Dermis microvascular lymphatic vessel endothelial cell (primary cell): ENCODE measurements at places on chromosomes 2 and 18.

DNA sequence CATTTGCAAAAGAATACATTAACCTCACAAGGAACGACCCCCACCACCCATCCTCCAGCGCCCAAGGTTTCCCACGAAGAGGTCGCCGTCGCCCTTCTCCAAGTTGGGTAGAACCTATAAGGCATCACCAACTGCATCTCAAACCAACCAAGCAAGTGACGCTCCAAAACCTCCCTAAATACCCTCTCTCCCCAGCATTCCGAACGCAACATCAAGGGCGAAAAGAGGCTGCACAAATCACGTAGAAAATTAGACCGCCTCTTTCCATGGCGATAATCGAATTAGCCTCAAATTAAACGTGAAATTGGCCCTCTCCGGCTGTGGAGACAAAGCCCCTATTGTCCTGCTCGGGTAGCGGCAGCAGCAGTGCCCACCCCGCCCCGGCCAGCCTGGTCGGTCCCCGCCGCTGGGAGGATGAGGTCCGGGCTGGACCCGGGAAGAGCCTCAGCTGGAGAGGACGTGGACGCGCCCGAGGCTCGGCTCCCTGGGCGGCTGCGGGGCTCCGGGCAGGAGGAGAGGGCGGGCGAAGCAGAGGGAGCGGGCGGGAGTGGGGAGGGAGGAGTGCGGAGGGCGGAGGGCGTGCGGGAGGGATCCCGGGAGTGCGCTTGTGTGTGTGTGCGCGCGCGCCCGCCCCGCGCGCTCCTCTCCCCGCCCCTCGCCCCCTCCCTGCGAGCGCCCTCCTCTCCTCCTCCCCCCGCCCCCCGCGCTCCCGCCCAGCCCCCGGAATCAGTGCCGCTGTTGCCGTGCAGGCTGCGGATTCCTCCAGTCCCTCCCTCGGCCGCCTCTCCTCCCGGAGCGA lies at the start of gene SPTBN1:
Gene SPTBN1 (plus strand): TSS at position 765 of the 799 bp plus-strand sequence. CDS start 70,092 bp downstream, outside the sequence.
- DNase-seq: peak; percentile 85

DNA sequence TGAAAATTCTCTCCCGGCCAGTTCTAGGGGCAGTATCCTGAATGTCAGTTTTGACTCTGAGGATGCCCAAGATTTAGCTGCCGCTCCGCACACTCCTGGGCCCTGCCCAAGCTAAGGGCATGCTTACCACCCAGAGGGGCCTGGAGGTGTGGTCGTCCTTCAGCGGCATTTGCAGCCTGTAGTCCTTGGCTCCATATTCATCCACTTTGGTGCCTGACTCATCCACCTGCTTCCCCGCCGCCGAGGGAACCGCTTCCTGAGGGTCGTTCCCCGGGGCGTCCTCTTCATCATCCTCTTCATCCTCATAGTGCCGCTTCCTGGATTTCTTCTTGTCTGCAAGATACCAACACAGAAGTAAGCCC lies 577 bp downstream of the ERCC3 start:
- DNase-seq: no peak

DNA sequence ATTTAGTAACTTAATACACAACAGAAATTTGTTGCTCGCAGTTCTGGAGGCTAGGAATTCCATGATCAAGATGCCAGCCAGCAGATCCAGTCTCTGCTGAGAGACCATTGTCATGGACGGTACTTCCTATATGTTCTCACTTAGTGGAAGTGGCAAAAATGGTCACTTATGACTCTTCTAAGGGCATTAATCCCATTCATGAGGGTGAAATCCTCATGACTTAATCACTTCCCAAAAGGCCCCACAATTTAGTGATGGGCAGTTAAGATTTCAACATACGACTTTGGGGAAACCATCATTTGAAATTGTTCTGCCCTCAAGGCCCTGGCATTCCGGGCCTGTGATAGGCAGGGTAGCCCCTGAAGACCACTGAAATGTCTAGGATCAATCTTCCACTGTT lies 23.0 kb downstream of the BZW1 start:
- DNase-seq: no peak

DNA sequence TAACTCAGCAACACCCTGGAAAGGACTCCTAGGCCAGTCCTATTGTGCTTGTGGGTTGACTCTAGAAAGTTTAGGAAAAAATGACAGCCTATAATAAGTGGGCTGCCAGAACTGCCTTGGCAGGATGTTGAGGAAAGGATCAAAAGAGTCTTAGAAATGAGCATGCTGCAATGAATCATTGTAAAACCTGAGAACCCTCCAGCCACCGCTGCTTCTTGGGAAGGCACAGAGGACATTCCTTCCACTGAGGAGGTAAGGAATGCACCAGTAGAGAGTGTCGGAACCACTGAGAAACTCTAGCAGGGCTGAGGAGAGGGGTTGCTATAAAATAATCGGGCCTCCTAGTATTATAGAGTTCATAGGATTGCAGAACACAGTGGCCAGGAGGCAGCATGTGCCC lies 146.7 kb upstream of the SMIM21 start:
- DNase-seq: no peak

GRCh38 chr18:49563130-49563540 lies 1.3 kb downstream of the LIPG start:
- no peak for DNase-seq

GRCh38 chr2:163155279-163155883 lies 316.8 kb upstream of the KCNH7 start:
- DNase-seq: peak; percentile 33

GRCh38 chr18:48216639-48217257 lies 192.4 kb downstream of the ZBTB7C start:
- no peak for DNase-seq

DNA sequence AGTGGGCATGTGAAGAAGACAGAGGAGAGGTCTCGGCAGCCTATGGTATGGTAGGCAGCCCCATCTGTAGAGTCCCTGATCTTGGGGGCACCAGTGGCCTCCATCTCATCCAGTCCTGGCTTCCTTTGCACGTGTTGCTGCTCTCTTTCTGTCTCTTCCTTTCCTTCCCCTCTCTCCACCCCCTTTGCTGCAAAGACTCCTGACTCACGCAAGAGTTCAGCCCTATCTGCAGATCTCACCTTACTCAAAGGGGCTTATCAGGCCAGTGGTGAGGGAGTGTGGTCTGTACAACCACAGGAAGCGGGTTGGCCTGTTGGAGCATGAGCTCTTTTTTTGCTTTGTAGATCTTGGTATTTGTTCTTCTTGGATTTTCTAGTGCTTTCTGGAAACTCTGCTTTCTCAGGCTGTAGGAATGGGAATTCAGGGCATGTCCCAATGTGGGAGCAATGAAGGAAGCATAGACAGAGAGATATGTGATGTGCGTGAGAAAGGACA lies 14.6 kb upstream of the NT5DC4 start:
- no peak for DNase-seq

GRCh38 chr2:44120428-44120827 lies 48.2 kb upstream of the PPM1B start:
- DNase-seq: no peak

DNA sequence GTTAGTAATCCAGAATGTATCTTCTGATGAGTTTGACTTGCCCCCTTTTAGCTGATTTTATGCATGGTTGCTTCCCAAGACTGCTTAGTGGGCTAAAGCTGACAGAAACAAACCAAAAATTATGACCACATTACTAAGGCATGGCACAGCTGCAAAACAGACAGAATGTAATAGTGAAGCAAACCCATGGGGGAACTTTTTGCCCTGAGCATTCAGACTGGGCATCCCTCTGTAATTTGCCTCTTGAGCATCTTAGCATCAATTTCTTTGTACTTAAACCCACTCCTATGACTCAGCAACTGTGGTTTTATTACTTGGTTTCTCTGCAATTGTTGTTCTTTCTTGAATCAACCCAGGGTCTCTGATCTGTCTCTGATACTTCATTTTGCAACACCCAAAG lies 487.3 kb upstream of the DCC start:
- no peak for DNase-seq

DNA sequence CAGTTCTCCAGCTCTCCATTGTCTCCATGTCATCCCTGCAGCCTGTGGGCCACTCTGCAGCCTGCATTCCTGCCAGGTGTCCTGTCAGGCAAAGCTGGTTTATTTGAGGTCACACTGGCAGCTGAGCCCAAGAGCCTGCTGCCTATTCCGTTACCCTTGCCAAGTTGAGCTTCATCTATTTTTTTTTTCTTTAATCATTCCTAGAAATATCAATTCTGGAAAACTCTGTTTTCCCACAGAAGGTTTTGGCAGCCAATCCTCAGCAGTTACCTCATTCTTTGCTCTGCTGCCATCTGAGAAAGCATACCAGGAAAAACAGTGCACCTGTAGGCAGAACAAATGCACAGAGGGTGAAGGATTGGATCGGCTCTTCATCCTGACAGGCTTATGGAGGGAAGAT lies 411.0 kb upstream of the ACVR2A start:
- DNase-seq: no peak

GRCh38 chr2:112776113-112776512 lies 8.2 kb downstream of the IL1A start:
- DNase-seq: no peak

DNA sequence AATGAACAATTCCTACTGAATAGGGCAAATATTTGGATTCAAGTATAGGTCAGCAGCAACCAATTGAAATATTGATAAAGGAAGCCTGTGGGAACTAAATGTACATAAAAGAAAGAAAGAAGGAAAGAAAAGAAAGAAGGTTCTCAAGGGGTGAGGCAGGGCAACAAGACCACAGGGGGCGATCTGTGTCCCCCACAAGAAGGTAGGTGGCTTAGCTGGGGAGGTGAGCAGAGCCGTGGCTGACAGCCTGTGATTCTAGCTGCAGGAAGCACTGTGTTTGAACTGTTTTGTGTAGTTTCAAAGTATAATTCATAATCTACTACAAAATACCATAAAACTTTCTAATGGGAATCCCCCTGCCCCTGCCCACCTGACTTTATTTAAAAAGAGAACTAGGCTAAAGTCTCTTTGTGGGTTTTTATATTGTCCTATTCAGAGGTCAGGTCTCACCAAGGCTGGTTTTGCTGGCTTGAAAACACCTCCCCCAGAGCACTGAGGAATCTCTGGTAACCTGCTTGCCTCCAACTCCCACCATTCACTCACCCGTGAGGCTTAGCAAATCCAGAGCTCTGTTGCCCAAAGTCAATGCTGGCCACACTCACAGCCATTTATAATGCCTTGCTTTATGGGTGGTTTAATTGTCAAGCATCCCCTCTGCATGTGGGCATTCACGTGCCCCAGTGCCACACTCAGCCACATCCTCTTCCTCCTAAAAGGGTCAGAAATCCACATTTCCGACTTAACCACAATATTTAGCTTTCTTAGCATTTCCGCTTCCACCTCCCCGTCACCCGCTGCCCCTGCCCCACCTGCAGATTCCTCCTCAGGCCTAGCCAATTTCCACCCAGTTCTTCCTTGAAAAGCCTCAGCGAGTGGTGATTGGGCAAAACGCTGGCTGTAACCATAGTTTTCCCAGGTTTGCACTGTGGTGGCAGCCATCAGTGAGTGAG lies 36.4 kb upstream of the LMAN1 start:
- no peak for DNase-seq

- DNase-seq: no peak
Observed at GRCh38 chr18:74669136-74669798, 71.6 kb downstream of the ZNF407 start.

- no peak for DNase-seq
Observed at GRCh38 chr18:78587096-78587495, 392.5 kb upstream of the SALL3 start.

DNA sequence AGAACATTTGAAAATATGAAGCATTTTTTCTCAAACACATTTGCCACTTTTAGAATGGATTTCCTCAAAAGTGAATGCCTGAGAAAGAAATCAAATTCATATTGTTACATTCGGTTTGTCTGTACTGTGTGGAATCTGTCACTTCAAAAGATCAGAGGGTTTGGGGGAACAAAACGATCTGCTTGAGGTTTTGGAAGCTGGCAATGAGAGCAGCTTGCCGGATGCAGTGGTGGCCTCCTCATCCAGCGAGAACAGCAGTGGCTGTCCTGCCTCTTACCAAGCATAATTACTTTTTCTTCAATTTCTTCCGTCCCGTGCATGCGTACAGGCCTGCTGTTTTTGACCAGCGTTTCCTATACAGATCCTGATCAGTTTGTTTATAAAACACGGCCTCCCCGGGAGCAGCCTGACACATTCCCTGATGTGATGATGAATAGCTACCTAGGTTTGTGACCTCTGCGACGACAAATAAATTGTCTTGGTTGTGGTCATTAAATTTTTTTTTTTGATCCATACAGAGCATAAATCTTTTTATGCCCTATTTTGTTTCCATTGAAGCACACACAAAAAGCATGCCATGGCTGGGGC lies 45.2 kb downstream of the ITGA6 start:
- DNase-seq: peak; percentile 47

GRCh38 chr2:73089270-73090030 lies 17.9 kb upstream of the SFXN5 start:
- DNase-seq: peak; percentile 81

DNA sequence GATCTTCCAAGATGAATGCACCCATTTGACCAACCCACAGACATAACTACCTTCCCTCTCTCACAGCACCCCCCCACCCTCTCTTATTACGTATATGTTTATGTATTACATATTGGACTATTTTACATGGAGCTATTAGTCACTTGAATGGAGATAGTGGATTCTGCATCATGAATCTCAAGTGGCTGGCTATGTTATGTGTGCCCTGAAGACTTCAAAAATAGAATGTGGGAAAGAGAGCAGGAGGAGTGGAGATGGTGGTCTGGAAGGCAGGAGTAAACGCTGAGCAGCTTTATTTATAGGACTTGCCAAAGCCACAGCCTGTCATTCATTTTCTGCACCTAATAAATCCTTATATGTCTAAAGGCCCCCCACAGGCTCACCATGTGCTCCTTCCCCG lies 4.9 kb downstream of the ANTXR1 start:
- DNase-seq: no peak

DNA sequence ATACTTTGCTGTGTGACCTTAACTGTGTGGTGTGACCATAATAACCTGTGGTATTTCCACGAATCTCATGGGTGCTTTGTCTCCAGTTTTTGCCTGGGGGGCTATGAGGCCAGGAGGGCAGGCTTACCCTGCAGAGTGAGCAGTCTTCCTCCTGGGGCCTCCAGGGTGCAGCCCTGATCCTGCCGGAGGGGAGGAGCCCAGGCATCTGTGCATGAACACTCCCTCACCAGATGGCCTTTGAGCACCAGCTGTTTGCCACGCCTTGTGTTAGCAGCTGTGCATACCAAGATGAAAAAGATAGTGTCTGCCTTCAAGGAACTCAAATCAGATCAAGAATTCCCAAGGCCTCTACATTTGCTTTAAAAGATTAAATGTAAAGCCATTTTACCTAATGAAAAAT lies 75.0 kb upstream of the RBM44 start:
- no peak for DNase-seq

DNA sequence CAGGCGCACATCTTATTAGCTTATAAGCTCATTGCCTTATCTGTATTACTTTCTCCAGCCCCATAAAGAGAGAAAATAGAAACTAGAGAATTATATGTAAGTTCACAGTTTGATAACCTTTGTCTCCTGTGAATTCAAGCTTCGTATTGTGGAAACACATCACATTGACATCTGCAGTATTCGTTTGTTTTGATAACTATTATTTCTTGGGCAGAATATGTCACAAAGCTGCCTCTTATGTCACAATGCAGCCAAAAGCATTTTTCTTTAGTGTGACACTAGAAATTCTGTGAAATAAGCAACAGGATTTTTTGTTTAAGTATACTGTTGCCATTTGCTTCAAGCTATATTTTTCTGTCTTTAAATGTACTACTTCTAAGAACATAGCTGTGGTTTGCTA lies 221.5 kb downstream of the DOK6 start:
- DNase-seq: no peak
